ENCODE measurements at places on chromosomes 2 and 18.

DNA sequence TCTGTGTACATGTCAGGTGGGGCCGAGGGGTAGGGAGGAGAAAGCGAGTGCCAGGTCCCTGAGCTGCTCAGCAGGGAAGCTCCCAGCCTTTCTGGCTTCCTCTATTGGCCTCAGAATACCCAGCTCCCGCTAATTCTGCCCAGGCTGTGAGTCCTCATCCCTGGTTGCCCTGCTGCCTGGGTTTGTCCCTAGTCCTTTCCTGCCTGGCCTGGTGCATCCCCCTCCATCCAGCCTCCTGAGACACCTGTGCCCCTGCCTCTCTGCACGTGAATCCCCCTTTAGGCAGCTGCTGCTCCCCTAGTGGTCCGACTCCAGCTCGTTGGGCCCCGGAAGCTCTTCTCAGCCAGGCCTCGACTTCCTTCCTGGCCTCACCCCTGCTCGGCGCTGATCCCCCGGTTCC, 54.6 kb downstream of the INHBB start:
- no peak for DNase-seq

DNA sequence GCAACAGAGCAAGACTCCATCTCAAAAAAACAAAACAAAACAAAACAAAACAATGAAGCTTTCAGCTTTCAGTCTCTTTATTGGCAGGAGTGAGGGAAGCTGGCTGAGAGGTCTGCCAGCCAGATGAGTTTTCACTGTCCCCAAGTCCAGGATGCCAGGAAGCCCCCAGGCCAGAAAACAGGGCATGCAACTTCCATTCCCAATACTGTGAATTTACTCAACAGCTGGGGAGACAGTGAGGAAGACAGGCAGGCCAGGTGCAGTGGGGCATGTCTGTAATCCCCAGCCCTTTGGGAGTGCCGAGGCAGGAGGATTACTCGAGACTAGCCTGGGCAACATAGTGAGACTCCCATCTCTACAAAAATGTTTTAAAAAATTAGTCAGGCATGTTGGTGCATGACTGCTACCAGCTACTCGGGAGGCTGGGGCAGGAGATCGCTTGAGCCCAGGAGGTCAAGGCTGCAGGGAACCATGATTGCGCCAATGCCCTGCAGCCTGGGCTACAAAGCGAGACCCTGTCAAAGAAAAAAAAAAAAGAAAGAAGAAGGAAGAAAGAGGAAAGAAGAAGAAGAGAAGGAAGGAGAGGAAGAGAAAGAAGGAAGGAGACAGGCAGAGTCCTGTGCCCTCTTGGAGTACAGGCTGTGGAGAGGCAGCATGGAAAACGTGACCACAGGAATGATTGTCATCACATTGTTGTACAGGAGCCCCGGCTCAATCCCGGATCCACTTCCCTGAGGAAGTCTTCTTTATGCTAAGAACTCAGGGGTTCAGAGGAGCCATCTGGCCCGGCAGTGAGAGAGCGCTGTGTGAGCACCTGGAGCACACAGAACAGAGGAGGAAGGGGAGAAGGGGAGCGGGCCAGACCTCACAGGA, 29.2 kb upstream of the POMC start:
- no peak for DNase-seq

- no peak for DNase-seq
Measured at GRCh38 chr2:216142540-216142939, 33.4 kb downstream of the XRCC5 start.

- DNase-seq, result no peak
Measured at GRCh38 chr2:86396291-86396785, 44.8 kb upstream of the KDM3A start.

DNA sequence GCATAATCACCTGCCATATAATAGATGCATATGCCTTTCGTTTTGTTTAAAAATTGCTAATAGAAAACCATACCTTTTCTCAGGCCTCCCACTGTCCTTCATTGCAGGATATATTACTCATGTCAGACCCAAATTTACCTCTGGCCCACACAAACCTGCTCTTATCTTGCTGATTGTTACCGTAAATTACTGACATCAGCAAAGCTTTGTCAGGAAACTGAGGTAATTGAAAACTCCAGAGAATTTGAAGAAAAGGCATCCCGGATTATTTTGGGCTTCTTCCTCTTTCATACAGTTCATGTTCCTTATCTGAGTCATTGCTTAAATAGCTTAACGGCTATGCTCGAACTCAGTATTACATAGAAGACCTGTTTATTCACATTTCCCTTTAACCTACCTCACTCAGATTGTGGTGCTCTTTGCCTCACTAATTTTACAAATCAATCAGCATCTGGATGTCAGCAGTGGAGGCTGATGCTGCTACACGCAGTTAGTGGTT, 145.7 kb downstream of the ZEB2 start:
- no peak for DNase-seq

GRCh38 chr2:137050949-137051348, 285.6 kb downstream of the THSD7B start:
- DNase-seq, result no peak

GRCh38 chr18:29982218-29982617, 1060.3 kb downstream of the DSC3 start:
- no peak for DNase-seq

DNA sequence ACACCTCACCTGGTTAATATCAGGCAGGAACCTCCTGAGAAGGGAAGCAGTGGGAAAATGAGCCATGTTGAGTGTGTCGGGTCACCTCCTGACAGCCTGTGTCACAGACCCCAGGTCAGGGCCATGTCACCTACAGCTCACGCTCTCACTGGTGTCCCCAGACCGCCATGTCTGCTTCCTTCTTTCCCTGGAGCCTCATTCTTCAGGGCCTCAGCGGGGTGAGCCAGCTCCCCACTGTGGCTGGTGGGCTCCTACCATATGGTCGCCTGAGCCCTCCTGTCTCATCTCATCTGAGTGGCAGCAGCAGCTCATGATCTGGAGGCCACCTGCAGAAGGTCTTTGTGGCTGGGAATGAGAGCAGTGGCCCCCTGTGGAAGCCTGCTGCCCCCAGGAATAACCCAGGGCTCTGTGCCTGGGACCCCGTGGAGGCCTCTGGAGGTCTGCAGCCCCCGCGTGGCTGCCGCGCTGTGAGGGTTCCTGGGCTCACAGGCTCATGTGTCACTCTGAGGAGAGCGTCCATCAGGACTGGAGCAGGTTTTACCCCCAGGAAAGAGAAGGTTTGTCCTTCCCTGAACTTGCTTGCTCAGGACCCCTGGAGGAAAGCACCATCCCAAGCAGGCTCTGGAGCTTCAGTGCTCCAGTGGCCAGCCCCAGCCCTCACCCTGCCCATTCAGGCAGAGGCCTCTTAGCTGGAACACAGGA, 56.4 kb downstream of the FAM168B start:
- no peak for DNase-seq

- no peak for DNase-seq
Measured at GRCh38 chr18:45802814-45803492, 22.5 kb upstream of the SIGLEC15 start.

- DNase-seq, result no peak
Measured at GRCh38 chr2:74110537-74110936, 37.2 kb downstream of the BOLA3 start.

DNA sequence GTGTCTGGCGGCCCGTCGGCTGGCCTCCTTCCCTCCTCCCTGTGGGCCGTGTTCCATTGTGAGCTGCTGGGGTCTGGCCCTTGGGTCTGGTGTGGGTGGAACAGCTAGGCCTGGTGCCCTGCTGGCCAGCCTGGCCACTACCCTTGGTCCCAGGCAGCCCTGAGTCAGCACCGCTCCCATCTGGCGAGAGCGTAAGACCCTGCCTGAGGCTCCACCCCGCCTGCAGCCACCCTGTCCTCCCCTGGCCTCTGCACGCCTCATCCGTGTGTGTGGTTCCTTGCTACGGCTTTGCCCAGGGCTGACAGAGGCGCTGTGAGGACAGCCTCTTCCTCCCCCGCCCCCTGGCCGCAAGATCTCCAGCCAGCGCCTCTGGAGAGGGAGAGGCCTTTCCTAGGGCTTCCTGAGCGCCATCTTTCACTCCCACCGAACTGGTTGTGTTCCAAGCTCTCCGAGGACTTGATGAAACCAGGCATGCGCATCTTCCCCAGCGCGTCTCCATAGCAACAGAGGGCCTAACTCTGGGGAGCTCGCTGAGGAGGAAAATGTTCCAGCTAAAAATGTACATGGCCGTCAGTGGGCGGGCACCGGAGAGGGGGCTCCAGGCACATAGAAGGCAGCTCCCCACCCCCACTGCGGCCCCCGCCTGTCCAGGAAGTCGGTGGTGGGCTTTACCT, 83.0 kb downstream of the STPG4 start:
- no peak for DNase-seq

DNA sequence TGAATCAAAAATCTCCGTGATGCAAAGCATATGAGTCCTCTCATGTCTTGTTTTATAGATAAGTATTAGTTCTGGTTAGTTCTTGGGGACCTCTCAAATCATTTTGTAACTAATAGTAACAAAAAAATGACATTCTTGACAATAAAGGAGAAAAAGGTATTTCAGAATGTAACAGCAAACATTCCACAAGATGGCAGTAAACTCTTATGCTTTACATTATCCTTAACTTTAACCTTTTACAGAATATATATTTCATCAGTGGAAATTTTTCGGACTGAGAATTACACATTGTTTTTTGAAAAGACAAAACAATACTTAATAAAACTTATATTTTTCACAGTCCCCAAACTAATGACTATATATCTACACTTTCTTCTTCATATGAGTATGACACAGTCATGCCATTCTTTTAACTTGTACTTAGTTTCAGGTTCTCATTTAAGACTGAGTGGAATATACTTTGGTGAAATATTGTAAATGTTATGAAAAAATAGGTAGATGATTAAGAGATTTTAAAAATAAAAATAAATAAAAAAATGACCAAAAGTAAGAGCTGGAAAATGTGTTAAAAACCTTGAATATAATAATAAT, 142.9 kb upstream of the NXPH2 start:
- DNase-seq, result no peak

DNA sequence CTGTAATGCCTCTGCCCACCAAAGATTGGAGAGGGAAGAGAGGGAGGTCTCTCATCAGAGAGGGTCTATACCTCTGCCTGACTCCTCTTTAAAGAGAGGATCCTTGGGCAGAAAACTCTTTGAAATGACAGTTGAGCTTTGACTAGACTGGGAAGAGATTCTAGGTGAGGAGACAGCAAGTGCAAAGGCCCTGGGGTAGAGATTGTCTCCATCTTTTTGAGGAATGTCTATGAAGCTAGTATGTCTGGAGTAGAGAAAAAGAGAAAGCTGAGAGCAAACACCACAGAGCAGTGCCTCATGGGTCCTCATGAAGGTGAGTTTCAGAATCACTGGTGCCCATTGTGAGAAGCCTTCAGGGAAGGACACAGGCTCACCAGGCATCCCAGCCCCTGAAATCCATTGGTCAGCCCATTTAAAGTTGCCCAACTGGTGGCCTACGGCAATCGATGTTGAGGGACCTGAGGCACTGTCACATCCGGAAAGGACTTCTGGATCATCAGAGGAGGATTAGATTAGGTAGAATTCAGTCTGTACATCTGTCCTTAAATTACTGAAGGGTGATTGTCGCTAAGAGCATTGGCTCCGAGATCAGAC, 31.5 kb downstream of the LBH start:
- no peak for DNase-seq

- no peak for DNase-seq
Measured at GRCh38 chr2:65403529-65403915, 28.9 kb downstream of the SPRED2 start.

DNA sequence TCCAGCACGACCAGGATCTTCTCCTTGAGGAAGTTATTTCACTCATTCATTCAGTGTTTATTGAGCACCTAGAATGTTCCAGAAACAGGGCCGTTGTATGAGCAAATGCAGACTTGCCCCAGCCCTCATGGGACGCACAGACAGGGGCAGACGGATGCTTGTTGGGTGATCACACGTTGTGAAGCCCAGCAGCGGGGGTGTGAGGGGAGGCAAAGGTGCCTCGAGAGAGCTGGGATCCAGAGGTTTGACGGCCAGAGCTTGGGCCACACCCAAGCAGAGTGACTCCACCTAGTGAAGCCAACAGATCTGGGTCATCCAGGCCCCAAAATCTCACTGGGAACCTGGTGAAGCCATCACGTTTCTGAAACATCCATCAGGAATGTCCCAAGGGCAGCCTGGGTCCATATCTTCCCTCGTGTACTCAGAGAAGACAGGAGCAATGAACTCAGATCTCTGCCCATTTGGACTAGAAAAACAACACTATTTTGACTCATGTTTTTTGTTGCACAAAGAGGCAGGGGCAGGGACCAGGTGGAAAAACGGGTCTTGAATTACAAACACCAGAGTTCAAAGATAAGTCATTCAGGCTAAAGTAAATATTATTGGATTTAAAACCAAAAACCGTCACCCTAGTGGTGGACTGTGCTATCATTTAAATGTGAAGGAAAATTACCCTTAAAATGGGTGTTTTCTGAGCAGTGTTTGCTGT, 54.9 kb upstream of the RBM44 start:
- no peak for DNase-seq

DNA sequence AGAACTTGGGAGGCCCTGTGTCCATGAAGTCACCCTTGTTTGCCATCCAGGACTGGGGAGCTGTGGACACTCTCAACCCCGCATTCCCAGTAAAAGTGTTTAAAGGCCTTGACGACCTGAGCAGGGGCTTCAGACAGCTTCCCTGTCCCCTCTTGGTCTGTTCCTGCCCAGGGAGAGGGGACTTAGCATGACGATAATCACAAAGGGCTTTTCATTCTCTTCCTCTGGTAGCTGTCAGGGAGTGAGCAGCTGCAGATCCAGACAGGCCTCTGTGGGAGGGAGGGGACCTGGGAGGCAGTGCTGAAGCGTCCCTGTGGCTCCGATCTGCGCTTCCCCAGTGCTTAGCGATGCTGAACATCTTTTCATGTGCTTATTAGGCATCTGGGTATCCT, 77.8 kb upstream of the HS6ST1 start:
- no peak for DNase-seq

GRCh38 chr2:234048049-234048448, 2.5 kb upstream of the SPP2 start:
- DNase-seq, result no peak

DNA sequence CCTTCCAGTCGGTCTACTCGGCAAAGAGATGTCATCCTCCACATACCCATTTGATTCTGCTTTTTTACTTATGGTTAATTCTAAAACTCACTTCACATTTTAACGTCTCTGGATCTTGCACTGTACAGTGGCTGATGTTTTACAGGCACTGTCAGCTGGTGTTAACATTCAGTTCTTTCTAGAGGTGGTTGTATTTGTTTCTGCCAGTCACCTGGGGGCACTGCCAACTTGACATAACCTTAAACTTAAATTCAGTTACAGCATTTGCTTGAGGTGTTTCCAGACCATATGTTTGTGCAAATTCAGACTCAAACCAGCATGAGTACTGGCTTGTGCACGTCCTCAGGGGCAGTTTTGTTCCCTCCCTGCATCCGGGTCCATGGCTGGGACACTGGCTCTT, 5.3 kb upstream of the TMEM185B start:
- no peak for DNase-seq

- DNase-seq, result no peak
Measured at GRCh38 chr2:53129851-53130250, 637.8 kb upstream of the CHAC2 start.

- no peak for DNase-seq
Measured at GRCh38 chr2:19801367-19802080, 100.3 kb downstream of the TTC32 start.

Measured in CD4-positive, alpha-beta T cell (primary cell).